ENCODE measurements at places on chromosomes 12 and 14. TPM values are rescaled to one million over a fixed set of nuclear protein-coding genes. Genes with fewer than 3 reads are reported as not detected.

Gene CD69
- 9.7 TPM for total RNA-seq

Gene NAB2
- 35.7 TPM for total RNA-seq

Gene BCL11B
- 17.6 TPM for total RNA-seq

Gene ASCL1
- not detected for total RNA-seq

Gene KLHL33
- 0.30 TPM for total RNA-seq

Gene P2RX2
- total RNA-seq: not detected

Gene FLRT2
- total RNA-seq: 32.6 TPM

Gene C12orf54
- total RNA-seq: not detected

Gene SDR39U1
- 13.5 TPM for total RNA-seq

Gene NFE2
- total RNA-seq: 5.7 TPM

Gene CMKLR1
- total RNA-seq: 10.0 TPM

Gene SPATA7
- total RNA-seq: 20.4 TPM

Gene RNASE1
- total RNA-seq: 148 TPM

Gene GRIP1
- total RNA-seq: 6.4 TPM

Gene KLRC1
- total RNA-seq: 0.99 TPM

Gene SYNDIG1L
- total RNA-seq: not detected

Gene ITGA7
- total RNA-seq: 87.4 TPM

Gene APOF
- not detected for total RNA-seq

Gene RIN3
- 8.2 TPM for total RNA-seq

Gene LMNTD1
- total RNA-seq: 1.2 TPM

Gene RFX4
- not detected for total RNA-seq

Gene CD4
- total RNA-seq: 9.7 TPM

Gene CMA1
- total RNA-seq: 0.69 TPM

Gene ANO4
- total RNA-seq: 0.20 TPM

Gene KLRB1
- total RNA-seq: 0.79 TPM

Gene RD3L
- not detected for total RNA-seq

Gene P2RX7
- total RNA-seq: 4.2 TPM

Gene FOXN4
- 0.10 TPM for total RNA-seq

Gene IFT43
- 24.9 TPM for total RNA-seq

Gene PRB2
- 0.20 TPM for total RNA-seq

Gene SMIM41
- not detected for total RNA-seq

Gene CCDC175
- not detected for total RNA-seq

Gene CLEC4C
- 0.30 TPM for total RNA-seq

Gene RAB5B
- total RNA-seq: 51.4 TPM

Gene KCNC2
- total RNA-seq: 0.20 TPM

Gene ITGB7
- 2.5 TPM for total RNA-seq

Gene LMO3
- total RNA-seq: 8.9 TPM

Gene TSPAN19
- not detected for total RNA-seq

Gene RHOJ
- 21.6 TPM for total RNA-seq
